ENCODE measurements at places on chromosomes 16 and 17.

DNA sequence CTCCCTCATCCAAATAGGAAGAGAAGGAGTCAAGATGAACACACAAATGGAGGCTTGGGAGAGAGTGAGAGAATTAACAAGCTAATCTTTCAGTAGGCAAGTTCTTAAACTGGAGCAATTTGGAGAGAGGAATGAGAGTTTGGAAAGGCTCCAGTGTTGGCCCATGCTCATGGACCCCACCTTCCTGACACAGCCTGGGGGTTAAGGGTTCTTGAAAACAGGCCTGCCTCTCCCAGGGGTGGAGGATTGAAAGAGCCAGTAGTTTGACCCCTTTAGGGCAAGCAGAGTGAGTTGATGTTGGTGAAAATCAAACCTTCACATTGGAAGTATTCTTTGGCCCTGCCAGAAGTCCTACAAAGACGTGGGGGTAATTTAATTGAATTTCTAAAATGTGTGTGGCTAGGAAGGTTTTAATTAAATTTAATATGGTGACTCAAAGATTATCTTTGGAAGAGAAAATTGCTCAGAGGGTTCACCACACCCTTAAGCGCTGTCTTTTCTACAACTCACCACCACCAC lies 5.8 kb downstream of the HOXB3 start:
- no peak for DNase-seq

- DNase-seq = no peak
Observed at GRCh38 chr17:731644-732066, 741 bp upstream of the TLCD3A start.

DNA sequence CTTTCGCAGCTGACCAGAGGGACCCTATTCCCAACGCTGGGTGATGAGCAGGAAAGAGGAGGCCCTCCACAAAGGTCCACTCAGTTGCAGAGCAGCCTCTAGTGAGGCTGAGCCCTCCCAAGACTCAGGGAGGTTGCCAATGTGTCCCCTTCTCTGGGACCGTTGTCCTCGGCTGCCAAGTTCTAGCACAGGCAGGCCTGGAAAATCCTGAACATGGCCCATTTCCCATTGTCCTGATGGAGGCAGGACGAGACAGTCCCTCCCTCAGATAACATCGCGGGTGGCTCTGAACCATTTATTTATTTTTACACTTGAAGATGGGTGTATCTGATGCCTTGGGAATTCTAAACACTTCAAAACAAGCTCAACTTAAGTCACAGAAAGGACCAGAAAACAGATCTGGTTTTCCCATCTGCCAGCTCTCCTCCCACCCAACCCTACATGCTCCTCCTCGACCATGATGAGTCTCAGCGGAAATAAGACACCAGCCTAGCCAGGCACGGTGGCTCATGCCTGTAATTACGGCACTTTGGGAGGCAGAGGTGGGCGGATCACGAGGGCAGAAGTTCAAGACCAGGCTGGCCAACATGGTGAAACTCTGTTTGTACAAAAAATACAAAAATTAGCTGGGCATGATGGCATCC lies 12.8 kb downstream of the CDIP1 start:
- DNase-seq = no peak

DNA sequence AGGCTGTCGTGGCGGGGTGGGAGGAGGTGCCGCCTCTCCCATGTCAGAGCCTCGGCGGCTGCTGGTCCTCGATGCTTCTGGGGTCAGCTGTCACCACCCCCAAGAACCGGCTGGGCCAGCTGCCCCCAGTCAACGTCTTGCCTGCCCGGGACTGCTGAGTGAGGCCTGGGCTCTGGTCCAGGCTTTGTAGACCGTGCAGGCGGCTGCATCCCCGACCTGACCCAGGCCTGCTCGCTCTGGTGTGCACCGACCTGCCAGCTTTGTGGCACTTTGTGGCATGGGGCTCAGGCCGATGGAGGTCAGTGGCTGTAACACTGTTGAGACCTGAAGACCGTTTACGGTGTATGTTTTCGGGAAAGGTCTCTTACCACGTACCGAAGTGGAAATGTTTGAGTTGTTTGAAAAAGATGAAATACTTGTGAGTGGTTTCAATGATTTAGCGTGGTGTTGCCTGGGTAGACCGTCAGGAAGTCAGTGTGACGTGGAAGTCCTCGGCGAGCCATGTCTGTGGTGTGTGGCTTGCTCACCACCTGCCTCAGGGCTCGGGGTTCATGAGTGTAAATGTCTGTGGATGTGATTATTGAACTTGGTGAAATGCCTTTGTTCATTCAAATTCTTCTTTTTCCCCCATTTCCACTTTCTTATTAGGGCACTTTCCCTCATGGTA lies 53.2 kb upstream of the ZNF750 start:
- DNase-seq = no peak

GRCh38 chr16:21722771-21723455 lies 59.1 kb downstream of the OTOA start:
- no peak for DNase-seq

- DNase-seq = no peak
Observed at GRCh38 chr16:10180042-10180770, 2.0 kb downstream of the GRIN2A start.

GRCh38 chr17:34259146-34259545 lies 4.1 kb downstream of the CCL2 start:
- DNase-seq = no peak

DNA sequence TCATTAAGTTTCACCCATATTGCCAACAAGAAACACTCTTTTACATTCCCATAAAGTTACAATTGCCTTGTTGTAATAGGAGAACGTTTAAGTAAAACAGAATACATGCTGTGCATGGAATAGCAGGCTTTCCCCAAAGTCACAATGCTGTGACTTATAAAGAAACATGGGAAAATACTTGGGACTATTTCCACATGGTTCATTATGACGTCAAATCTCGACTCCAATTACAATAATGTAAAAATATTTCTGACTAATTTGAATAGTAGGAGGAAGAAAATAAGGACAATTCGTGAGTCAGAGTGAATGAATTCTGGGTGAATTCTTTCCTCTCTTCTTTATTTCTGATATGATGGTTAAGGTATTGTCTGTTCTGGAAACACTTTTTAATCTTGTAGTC lies 52.8 kb downstream of the CDH11 start:
- DNase-seq = no peak

DNA sequence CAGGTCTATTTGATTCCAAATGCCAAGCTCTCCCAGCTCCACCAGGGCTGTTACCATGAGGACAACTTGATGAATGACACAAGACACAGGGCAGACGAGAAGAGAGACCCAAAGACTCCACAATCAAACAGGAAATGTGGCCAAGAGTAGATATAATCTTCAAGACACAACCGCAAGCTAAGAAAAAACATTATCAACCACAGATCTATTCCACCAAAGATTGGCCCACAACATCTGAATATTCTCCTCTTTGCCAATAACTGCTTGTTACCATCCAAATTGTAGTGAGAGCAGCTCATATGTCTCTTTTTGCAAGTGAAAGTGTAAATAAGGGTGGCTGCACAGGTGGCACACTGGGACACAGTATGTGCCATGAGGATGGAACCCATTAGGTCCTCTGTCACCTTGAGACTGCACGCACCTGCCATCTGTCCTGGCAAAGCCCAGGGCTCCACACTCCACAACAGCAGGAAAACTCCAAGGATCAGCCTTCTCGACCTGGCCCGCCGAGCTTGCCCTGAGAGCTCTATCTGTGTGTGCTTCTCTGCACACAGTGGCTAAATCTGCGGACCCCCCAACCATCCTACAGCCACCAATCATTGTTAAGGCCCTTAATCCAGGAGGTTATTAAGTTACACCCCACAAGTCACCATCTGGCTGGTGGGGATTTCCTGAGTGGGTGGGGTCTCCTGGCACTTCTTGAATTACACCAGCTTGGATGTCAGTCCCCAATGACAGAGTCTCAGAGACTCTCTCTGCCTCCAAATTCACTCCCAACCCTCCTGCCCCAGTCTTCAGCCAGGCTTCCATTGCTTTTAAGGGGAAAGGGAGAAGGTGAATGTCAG lies 50.5 kb downstream of the DYNLRB2 start:
- no peak for DNase-seq

- no peak for DNase-seq
Observed at GRCh38 chr16:54936201-54936978, 5.7 kb downstream of the IRX5 start.

- DNase-seq = no peak
Observed at GRCh38 chr16:71263582-71263981, 25.6 kb downstream of the CMTR2 start.

GRCh38 chr17:41315814-41316445 lies 420 bp upstream of the KRTAP17-1 start:
- no peak for DNase-seq

DNA sequence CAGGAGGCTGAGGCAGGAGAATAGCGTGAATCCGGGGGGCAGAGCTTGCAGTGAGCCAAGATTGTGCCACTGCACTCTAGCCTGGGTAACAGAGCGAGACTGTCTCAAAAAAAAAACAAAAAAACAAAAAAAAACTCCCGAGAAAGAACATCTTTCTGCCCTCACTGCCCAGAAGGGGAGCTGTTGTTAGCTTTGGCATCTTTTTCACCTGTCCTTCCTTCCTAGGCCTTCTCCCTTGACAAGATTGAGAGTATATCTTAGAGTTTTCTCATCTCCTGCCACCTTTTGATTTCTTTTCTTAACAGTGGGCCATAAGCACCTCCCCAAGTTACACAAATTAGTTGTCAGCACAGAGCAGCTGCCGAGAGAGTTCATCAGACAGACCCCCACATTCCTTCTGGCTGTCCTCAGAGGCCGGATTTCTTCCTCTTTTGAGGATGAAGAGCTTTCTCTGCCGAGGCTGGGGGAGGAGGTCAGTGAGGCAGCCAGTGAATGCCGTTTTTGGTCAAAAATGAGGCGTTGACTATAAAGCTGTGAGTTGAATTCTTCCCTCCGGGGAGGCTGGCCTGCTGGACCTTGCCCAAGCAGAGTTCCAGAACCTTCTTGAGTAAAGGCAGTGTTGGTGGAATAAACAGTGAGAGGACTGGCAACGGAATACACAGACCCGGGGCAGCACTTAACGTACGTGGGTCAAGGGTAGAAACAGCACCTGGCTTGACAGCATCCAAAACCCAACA lies 127.0 kb downstream of the ABCC6 start:
- DNase-seq = no peak

DNA sequence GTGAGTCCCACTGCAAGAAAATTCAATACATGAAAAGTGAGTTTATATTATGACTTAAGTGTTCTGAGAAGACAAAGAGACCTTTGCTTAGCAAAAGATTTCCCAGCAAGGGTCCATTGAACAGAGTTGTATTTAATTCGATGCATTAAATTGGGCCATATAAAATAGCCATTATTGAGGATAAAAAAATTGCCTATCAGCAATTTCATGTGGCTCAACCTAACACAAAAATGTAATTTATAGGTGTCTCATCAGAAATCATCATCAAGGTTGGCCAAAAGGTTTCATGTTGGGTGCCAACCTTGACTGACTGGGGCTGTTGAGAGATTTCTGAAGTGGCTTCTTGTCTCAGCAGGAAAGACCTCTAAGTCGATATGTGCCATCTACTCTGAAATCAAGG lies 84.8 kb upstream of the TOX3 start:
- DNase-seq = no peak

DNA sequence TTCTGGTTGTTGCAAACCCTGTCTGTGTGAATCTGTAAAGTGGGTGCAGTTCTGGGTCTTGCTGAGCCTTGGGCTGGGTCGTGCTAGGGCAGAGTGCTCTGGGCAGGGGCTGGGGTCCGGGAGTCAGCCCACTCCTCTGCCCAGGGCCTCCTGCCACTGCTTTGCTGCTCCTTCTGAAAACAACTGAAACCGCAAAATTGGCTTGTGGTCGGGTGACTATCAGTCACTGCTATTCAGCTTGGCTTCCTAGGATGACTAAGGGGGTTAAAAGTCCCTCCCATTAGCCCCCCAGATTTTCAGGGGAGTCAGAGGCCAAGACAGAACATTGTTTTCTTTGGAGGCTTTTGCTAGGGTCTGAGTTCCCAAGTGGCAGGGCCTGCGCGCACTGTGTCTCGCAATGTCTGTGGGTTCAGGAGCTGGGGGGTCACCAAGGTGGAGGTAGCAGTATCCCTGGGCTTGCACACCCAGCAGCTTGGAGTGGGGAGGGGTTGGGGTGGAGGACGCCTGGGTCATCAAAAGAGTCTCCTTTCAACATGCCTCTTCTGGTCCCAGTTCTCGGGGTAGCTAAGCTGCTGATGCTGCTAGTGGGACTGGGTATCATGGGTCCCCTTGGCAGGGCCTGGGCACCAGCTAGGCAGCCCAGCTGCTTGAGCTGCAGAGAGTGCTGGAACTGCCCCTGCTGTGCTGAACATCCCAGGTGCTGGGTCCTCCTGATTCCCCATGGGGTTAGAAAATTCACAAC lies 13.5 kb upstream of the TBX21 start:
- DNase-seq = no peak

- DNase-seq = no peak
Observed at GRCh38 chr17:74819801-74820436, 39.8 kb downstream of the GRIN2C start.

DNA sequence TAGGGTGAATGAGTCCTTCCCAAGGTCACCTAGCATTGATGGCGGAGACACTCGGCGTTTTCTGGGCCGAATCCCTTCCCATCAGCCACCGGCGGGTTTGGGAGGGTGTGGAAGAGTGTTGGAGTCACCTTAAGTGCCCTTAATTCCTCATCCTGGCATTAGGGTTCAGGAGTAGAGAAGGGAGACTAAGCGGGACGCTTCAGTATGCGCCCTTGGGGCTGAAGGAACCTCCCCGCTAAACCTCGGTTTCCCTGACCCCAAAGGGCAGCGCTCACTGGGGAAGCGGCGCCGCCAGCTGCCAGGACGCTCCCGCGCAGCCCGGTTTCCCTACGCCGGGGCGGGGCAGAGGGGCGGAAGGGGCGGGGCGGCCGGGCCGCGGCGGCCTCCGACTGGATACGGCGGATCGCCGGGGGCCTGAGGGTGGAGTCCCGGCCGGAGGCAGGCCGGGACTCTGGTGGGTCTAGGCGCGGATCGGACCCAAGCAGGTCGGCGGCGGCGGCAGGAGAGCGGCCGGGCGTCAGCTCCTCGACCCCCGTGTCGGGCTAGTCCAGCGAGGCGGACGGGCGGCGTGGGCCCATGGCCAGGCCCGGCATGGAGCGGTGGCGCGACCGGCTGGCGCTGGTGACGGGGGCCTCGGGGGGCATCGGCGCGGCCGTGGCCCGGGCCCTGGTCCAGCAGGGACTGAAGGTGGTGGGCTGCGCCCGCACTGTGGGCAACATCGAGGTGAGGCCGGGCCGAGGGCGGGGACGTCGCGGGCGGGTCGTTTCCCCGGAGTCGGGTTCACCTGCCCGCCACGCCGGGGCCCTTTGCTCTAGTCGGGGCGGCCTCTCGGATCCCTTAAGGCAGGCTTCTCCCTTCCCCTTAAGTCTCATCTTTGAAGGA lies at the start of gene DHRS11:
Gene DHRS11, plus strand, starts transcription at position 446 of the 882 bp plus-strand sequence. Its CDS starts 131 bp downstream, at position 577.
- DNase-seq = peak; percentile 42

GRCh38 chr16:89906140-89907025 lies 12.3 kb upstream of the MC1R start:
- DNase-seq = no peak

DNA sequence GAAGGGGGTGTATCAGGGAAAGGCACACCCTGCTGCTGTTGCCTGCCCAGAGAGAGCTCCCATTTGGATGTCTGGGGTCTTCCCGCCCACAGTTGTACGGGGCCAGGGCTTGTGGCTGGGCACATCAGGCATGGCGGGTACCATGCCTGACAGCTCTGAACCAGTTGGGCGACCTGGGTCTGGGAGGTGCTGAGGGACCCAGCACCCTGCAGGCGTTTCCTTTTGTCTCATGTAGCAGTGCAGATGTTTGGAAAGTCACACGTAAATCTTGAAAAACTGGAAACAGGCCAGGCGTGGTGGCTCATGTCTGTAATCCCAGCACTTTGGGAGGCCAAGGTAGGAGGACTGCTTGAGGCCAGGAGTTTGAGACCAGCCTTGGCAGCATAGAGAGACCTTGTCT lies 8.4 kb upstream of the JPT2 start:
- DNase-seq = no peak
